Cardiac septum (tissue), 1 donor: ENCODE measurements at places on chromosomes 4 and X.

- no peak for DNase-seq
Observed at GRCh38 chrX:78574306-78574705, 84.8 kb downstream of the RTL3 start.

GRCh38 chr4:123469245-123469644 is 72.7 kb downstream of the SPRY1 start:
- DNase-seq, result no peak

DNA sequence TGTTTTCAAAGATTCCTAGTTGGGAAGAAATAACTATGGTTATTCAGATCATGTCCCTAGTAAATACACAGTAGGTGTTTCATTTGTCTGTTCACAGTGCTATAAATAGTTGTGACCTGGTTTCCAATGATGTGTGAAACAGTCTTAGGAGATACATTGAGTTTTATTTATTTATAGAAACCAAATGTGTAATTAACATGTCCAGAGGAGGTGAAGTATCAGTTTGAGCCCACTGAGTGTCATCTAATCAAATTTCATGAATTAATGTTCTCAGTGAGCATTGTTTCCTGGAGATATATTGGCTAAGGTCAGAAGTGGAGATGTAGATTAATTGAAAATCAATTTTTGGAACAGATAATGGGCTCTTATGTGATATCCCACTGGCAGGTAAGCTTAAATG is 996.3 kb downstream of the FSTL5 start:
- DNase-seq, result no peak

DNA sequence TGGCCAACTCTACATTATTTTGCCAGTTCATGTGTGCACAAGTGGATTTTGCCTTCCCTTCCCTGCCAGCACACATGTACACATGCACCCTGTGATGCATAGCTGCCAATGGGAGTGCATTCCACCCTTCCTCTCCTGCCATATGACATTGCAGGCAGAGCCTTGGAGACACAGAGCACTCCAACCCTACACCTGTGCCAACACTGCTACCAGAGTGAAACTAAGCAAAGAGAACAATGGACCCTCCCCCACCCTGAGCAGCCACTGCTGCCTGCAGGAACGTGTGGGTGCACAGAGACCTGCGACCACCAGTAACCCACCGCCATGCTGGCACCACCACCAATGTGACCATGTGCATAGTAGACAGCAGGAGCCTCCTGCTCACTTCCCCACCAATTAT is 78.4 kb downstream of the ITM2A start:
- DNase-seq, result no peak

- DNase-seq, result no peak
Observed at GRCh38 chr4:26867914-26868684, 7.5 kb downstream of the STIM2 start.

DNA sequence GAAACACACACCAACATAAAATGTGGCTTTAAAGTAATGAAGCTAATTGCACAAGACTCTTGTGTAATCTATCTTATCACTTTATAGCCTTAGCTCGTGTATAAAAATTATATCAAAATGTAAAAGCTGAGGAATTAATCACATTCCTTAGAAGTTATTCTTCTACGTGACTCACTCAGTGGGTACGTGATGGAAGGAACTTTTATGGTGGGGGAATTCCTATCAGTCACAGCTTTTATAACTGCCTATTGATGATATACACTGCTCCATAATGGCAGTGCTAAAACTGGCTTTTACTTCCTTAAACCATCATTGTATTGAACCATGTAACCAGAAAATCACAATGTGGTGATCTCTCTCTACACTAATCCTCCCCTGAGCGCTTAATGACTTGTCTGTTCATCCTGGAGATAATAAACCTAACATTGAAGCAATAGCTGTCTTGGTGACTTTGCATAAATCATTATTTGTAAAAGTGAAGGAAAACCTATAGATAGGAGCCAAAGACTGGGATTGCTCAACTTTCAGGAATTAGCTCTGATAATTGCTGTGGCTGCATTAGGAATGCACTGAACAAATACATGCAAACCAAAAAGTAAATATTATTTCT is 276.7 kb downstream of the GBA3 start:
- DNase-seq, result no peak

DNA sequence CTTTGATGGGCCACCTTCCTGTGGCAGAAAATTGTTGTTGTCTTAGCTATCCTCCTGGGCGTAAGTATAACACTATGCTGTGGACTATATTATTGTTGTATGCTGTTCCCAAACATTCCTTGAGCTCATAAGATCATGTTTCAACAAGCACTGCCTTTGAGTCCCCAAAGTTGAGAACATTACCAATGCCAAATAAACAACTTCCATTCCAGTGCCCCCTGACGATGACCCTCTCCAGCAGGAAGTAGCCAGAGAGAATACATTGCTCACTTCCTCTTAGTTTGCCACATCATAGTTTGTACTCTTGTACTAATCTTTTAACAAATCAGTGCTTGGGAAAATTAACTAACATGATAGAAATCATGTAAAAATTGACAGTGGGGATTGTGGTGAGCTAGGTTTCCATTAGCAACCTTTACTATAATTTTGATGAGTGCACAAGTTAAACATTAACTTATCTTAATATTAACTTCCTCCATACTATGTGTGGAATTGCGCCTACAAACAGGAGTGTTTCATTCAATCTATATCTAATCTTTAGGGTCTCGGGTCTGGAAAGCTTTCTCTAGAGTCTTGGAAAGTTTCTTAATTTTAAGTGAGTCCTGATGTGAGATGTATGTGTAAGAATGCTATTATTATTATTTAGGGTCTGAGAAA is 20.3 kb upstream of the DHX15 start:
- no peak for DNase-seq
